ENCODE measurements at places on chromosomes 2 and 18. TPM values are rescaled to one million over a fixed set of nuclear protein-coding genes. Genes with fewer than 3 reads are reported as not detected.

- DNase-seq: no peak
Measured at GRCh38 chr18:13543811-13544732, 182.3 kb downstream of the FAM210A start.

DNA sequence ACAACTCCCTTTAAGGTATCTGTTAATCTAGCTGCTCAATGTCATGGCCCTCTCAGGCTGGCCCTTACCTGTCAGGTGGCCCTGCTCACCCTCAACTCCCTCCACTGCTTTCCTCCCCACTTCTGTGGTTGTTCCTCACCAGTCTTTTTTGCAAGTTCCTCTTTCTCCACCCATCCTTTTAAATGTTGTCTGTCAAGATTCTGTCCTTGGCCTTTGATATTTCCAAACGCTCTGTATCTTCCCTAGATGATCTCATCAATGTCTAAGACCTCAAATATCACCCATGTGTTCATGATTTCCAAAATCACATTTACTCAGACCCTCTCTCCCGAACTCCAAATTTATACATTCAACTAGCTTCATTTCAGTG, 3.5 kb downstream of the PTPN2 start:
- DNase-seq: no peak

The FEV gene
- polyA plus RNA-seq: not detected

- no peak for DNase-seq
Measured at GRCh38 chr2:203819434-203820133, 48.0 kb upstream of the CTLA4 start.

DNA sequence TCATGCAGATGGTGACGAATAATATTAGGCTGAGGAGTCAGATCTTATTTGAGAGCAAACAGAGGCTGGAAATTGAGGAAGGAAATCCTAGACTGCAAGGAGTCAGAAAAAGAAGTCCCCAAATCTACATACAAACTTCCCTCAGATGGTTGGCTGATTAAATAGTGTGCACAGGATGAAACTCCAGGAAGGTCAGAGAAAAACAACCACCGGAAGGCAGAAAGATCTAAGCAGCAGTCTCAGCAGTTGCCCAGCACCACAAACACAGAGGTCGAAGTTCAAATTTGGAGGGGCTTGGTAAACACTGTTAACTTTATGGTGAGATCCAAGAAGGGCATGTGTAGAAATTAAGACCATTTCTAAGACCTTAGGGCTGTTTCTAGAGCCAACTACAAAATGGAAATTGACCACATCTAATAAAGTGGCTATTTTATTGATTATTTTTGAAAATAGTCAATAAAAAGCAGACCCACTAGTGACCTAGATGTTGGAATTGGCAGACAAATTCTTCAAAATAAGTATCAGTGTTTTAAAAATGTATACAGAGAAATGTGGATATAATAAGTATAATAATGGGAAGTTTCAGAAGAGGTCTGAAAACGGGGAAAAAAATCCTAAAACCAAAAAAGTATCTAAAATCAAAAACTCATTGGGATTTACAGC, 134.8 kb downstream of the GALNT1 start:
- DNase-seq: no peak

GRCh38 chr2:219171231-219171651, 1.4 kb upstream of the SLC23A3 start:
- DNase-seq: peak; percentile 42

GRCh38 chr2:80380736-80381135, 76.2 kb upstream of the LRRTM1 start:
- no peak for DNase-seq

DNA sequence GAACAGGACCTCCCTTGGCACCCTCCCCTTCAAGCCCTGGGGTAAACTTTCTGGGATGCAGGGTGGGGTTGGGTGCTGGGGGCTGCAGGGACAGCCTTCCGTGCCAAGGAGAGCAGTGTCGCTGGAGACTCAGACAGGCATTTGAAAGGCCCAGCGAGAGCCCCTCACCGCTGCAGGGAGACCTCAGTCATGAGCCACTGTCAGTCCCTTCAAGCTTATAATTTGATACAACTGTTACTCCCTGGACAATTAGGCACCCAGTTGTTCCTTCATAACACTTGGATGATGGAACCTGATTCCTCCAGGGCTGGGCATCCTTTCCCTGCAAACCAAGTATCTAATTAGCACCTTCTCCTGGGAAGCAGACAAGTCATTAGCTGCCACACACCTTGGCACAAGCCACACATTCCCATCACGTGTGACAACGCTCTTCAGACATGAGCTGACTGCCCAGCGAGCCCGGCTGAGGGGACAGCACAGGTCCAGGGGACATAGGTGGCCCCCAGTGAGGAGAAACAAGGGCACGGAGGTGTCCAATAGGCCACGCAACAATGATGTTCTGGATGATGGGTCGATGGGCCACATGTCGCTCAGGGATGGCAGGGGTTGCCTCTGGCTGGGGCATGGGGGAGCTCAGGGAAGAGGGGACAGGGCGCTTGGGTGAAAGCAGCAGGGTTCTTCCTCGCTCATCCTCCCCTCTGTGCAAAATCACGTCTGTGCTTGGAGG, 59.6 kb downstream of the KCNF1 start:
- DNase-seq: no peak

DNA sequence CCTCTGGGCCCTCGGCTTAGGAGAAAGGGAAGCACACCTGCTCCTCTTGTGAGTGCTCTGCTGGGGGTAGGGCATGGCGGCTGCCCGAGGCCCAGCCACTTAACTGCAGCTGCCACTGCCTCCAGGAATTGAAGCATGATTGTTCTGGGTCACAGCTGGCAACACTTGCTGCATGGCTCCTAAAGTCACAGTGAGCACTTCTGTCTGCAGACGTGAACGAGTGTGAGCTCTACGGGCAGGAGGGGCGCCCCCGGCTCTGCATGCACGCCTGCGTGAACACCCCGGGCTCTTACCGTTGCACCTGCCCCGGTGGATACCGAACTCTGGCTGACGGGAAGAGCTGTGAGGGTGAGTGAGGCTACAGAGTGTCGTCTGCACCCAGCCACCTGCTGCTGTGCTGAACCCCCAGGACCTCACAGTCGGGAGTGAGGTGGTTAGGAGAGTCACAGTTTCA, 44.4 kb downstream of the FBLN7 start:
- no peak for DNase-seq

GRCh38 chr2:95013726-95014125, 11.8 kb upstream of the MAL start:
- DNase-seq: no peak

The CABLES1 gene
- polyA plus RNA-seq: 0.16 TPM

DNA sequence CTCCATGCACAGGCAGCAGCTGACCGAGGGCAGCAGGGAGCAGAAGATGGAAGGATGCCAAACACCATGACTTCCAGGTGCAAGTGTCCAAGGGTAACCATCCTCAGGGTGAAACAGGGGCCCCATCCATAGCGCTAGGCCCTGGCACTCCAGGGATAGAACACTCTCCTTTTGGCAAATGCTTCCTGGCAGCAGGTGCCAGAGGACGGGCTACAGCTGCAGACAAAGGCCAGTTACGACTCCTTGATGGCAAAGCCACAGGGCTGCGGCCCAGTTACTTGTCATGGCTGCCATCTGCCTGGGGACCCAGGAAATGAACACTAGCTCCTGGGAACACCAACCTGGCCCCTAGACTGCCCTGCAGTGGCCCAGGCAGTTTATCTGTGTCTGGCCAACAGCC, 178.8 kb downstream of the TMEM163 start:
- DNase-seq: no peak

The PRKAG3 gene
- polyA plus RNA-seq: not detected

- no peak for DNase-seq
Measured at GRCh38 chr2:240519396-240520129, 38.2 kb downstream of the ANKMY1 start.
